ENCODE measurements at places on chromosomes 6 and 20.

DNA sequence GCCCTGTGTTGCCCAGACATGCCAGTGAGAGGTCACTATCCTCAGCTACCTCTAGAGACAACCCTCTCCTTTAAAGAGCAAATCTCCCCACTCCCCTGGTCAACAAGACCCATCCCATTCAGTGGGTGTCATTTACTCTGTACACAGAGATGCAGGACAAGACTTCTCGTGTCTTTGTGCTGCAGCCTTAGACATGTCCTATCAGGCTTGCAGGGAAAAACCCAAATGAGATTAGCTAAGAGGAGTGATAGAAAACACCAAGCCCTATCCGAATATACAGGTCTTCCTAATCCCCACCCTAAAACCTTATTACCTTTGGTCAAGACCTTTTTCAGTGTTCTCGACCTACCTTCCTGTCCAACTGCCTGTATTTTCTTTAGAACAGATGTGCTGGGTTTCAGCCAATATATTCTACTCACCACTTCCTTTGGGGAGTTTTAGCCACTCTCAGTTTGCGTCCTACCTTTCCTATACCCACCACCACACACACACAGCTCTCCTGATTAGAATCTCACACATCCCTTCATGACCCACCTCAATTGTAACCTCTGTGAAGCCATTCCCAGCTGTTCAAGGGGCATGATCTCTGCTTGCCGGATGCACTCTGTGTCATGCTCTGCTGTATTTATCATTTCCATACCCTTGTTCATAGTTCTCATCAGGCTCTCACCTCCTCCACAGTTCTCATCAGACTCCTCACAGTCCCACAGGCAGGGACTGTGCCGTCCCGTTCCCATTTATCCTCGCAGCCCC, 39.7 kb downstream of the TRAM2 start:
- DNase-seq: no peak

GRCh38 chr6:41878246-41878645, 16.9 kb downstream of the USP49 start:
- DNase-seq: no peak

- DNase-seq: no peak
Measured at GRCh38 chr6:150503586-150504339, 95.9 kb upstream of the PLEKHG1 start.

GRCh38 chr20:38208523-38208922, 43.5 kb upstream of the TGM2 start:
- DNase-seq: no peak

- no peak for DNase-seq
Measured at GRCh38 chr6:28167926-28168325, 26.2 kb downstream of the ZKSCAN8 start.

DNA sequence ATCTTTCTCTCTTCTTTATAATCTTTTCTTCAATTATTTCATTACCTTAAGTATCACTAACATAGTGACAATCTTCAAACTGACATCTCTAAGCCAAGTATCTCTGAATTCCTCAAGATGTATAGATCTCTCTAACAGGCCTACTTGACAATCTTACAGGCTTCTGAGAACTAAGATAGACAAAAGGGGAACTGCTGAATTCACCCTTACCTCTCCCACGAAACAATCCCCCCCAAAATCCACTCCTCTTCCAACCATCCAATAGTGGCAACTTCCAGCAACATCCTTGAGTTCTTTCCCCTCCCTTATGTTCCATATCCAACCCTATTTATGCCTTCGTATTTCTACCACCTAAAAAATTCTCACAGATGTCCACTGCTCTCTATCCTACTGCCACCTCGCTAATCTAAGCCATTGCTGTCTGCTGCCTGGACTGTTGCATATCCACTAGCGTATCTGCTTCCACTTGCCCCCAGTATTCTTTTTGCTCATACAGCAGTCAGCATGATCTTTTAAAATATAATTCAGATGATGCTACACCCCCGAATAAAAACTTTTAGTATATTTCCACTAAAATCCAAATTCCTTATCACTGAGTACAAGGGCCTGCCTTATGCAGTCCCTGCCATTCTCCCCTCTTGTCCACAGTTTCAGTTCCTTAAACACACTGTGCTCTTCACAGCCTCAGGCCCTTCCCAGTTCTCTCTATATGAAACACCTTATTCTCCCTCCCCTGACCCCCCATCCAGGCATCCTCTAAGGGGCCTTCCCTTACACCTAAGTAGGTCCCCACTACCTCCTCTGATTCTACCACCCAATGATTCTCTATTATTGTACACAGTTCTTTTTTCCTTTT, 8.0 kb downstream of the REPS1 start:
- no peak for DNase-seq

DNA sequence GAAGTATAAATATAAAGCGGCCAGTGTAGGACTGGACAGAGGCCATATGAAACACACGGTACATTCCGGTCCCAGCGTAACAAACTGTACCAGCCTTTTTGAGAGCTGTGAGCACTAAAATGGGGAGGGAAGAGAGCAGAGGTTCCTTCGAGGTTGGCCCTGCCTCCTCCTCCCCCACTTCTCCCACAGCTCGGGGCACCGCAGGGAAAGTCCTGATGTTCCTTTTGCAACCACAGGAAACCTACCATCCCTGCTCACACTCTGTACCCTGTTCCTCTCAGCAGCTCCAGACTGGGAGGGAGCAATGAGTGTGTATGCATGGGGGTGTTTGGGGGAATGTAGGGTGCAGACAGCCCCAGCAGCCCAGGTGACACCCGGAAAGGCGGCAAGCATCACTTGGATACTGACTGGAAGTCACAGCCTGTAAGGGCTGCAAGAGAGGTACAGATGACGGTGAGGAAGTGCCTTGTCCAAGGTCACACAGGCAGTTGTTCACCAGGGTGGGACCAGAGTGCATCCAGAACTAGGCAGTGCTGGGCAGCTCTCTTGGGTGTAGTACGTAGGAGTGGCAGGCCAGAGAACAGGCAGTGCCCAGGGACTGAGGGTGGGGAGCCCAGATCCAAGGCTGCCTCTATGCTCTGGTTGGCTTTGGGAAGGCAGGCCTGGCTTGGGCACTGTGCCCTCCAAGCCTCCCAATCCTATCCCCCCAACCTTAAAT, 11.0 kb upstream of the ARMC12 start:
- DNase-seq: no peak

DNA sequence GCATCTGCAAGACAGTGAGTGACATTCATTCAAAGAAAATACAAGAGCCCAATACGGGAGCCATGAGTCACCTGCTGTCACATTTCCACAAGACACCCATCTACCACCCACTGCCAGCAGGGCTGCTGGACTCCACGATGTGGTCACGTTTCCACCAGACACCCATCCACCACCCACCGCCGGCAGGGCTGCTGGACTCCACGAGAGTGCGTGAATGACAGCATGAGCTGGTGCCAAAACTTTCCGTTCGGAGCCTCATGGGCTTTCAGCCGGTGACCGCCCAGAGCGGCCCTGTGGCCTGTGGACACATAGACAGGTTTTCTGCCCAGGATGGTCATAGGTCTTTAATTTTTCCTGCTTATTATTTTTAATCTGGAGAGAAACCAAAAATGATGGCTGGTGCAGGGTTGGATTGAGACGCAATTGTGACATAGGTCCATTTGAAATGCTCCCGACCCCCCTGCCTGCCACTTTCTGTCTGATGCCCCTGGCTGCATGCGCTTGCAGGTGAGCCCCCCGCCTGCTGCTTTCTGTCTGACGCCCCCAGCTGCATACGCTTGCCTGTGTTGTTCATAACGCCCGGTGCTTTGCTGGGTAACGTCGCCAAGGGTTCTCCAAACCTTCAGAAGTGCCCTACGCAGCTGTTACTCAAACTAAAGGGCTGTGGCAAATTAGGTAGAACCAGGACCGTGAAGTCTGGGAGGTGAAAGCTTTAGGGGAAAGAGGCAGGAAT, 59.1 kb upstream of the SMOC2 start:
- DNase-seq: no peak

GRCh38 chr20:17557675-17558006, 12.2 kb upstream of the DSTN start:
- DNase-seq: no peak

DNA sequence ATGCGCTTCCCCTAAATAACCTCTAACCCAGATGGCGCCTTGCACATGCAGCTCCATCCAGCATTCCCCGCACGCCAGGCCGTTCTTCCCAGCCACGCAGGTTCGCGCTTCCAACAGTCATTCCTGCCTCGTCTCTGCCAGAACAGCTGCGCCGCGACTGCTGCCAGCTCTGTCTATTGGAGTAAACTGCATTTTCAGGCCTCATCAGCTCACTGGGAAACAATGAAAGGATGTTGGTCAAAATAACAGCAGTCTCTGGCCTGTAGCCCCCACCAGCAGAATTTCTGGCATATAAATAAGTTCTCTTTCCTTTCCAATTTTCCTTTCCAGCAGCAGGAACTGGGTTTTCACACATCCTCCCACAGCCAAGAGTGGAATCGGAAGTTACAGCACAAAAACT, 14.6 kb downstream of the NRSN1 start:
- no peak for DNase-seq

- no peak for DNase-seq
Measured at GRCh38 chr6:129475477-129476247, 234.3 kb downstream of the ARHGAP18 start.

- DNase-seq: no peak
Measured at GRCh38 chr6:137952247-137952646, 85.2 kb downstream of the TNFAIP3 start.

DNA sequence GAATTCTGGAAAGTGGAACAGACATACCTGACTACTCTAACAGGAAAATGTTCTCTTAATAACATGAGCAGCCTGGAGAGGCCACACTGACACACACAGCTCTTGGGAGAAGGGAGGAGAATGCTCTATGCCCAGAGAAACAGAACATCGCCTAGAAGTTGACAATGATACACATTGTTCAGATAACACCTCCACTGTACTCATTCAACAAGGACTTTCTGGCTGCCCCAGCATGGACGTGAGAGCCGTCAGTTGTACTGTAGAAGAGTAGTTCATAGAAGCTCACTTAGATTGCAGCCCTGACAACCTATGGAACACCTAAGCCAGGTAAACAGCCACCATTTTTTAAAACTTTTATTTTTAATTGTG, 28.9 kb downstream of the BMP7 start:
- no peak for DNase-seq

- no peak for DNase-seq
Measured at GRCh38 chr6:79874531-79875134, 72.7 kb downstream of the ELOVL4 start.

DNA sequence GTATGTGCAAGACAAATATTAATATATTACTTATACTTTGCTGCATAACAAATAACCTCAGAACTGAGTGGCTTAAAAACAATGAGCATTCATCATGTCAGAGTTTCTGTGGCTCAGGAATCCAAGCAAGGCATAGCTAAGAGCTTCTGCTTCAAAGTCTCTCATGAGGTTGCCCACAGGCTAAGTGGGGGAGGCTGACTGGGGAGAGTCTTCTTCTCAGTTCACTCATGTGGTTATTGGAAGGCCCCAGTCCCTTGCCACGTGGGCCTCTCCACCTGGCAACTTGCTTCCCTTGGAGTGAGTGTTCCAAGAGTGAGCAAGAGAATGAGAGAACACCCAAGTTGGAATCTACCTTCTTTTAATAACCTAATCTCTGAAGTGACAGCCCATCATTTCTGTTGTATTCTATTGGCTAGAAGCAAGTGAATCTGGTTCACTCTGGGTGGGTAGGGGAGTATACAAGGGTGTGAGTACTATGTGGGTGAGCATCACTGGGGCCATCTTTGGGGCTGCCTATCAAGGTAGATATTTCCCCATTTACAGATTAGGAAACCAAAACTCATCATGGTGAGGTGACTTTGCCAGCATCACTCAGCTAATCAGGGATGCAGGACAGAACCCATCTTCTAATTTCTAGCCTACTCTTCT, 36.0 kb downstream of the DNAH8 start:
- no peak for DNase-seq

DNA sequence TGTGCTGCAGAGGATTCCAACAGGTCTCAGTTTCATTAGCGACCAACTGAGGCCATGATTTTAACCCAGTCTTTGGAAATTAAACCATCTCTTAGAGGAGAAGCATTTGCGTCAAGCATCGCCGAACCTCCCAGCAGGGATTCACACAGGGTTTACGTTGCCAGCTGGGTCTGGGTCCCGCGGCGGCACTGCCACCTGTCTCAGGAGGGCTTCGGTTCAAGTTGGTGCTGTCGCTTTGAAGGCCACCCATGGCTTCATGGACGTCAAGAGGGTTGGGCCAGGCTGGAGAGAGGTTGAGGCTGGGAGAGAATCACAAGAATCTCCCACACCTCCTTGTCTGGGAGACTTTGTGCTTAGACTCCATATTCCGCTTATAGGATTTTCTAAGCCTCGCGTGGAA, 43.0 kb upstream of the FRMD1 start:
- DNase-seq: no peak

DNA sequence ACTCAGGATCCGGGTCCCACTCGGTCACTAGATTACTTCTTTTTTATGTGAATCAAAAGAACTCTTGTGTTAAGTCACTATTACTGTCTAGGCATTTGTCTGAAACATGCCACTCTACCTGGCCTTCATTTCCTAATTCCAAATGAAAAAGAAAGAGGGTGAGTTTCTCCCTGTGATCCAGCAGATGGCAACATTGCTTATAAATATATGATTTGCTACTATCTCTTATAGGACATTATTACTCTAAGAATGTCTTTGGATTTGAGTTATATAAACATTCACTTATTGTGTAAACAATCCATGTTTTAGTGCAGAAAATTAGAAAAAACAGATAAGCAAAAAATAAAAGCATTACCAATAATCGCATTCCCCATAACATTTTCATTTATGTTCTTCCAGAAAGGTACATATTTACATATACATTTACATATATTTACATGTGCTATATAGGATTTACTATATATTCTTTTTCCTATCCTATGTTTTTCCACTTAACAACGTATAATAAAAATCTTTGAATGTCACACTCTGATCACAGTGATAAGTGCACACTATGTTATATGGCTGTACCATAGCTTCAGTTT, 66.9 kb downstream of the FAXC start:
- no peak for DNase-seq

- DNase-seq: peak; percentile 8
Measured at GRCh38 chr20:33812152-33812849, 1.2 kb downstream of the CHMP4B start.

DNA sequence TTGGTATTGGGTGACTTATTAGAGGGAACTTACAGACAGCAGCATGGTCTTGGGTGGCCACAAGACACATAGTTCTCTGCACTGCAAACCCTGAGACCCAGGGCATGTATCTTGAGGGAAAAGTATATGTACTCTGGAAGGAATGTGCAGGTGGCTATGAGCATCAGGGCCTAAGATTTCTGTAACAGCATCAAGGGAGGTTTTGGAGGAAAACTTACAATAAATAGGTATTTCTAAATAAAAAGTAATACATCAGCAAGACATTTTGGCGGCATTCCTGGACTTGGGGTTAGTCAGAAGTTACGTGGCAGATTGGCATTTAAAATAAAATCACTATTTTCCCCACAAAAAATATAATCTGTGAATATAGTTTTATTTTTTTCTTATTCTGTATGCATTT, 8.0 kb upstream of the STX7 start:
- DNase-seq: no peak

DNA sequence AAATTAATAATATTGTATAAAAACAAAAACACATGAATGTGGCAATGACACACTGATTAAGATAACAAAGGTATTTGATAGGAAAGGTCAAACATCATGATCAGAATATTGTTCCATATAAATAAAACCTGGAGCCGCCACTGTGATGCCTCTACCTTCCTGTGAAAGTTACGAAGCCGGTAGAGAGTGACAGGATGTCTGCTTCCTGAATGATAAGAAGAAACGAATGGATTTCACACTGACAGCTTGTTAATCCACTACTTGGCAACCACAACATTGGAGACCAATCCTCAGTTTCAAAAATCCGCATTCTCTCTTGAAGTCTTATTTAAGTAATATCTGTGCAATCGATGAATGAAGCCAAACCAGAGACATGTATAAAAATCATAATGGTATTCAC, 315.1 kb downstream of the HDGFL1 start:
- DNase-seq: no peak

- DNase-seq: no peak
Measured at GRCh38 chr20:35108921-35109320, 16.3 kb upstream of the TRPC4AP start.
